CD4-positive, alpha-beta T cell treated with Interleukin-4 for 4 hours (primary cell): ENCODE measurements at places on chromosomes 6 and 20.
A peak's percentile ranks its signal among the peaks of the same experiment; 100 is the strongest.

GRCh38 chr20:36818861-36819260 lies 45.3 kb upstream of the DSN1 start:
- no peak for DNase-seq

DNA sequence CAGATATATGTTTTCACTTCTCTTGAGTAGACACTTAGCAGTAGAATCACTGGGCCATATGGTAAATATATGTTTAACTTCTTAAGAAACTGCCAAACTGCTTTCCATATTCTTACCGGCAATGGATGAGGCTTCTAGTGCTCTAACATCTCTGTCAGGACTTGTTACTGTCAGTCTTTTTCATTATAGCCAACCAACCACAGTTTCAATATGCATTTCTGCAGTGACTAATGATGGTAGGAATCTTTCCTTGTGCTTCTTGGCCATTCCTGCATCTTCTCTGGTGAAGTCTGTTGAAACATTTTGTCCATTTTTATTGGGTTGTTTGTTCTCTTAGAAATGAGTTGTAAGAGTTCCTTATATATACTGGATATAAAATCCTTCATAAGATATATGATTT lies 66.0 kb upstream of the SYNDIG1 start:
- DNase-seq, result no peak

DNA sequence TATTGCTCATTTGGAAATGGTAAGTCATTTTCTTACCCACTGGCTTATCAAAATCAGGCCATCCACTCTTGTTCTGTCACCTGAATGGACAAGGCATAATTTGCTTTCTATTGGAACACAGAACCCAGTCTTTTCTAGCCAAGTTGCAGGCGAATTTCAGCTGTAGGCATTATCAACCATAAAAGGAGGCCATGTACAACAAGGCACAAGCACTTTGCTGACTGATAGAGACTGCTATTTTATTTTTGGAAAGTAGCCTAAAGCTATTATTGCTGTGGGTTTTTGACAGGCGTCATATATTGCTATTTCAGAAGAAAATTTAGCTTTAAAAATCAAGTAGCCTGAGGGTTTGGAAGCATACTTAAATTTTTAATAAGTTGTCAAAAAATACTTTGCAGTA lies 344.2 kb downstream of the HDGFL1 start:
- no peak for DNase-seq

GRCh38 chr6:41732591-41733359 lies 2.6 kb downstream of the TFEB start:
- peak; percentile 82 for DNase-seq

DNA sequence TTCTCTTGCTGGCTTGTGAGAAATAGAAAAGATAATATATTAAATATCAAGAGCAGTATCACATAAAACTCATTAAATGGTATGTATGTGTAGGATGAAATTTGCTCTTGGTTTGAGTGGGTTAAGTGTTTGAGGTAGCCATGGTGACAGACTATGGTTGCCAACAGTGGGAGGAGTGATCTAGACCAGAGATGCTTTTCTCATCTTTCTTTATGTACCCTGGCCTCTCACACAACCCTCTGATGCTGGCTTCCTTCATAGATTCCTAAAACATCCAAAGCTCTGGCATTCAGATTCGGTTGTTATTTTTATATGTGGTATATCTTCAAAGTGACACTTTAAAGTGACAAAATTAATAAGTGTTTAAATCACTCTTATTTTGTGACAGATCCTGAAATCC lies 9.0 kb upstream of the MLIP start:
- DNase-seq, result no peak

DNA sequence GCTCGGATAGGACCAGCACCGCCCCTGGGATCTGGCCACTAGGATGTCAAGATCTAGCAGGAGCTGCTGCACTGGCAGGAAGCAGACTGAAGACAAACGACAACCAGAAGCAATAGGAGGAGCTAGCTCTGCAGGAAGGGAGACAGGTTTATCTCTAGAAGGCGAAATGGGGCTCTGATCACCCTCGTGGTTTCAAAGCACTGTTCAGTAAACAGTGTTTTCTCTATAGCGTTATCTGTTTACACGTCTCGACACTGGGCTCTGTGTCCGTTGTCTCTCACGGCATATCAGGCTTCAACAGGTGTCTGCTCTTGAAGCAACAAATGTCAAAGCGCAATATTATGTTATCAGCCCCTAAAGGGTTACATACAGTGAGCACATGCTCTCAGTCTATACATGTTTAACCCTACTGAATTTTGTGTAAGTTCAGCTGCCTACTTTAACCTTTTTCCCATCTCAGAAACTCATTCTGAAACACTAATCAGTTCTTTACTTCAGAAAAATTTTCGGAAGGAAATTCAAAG lies 23.8 kb downstream of the TMEM14B start:
- DNase-seq, result no peak

GRCh38 chr6:45916692-45917091 lies 99.0 kb downstream of the CLIC5 start:
- DNase-seq, result no peak

GRCh38 chr20:33697129-33697528 lies 10.9 kb upstream of the E2F1 start:
- no peak for DNase-seq

DNA sequence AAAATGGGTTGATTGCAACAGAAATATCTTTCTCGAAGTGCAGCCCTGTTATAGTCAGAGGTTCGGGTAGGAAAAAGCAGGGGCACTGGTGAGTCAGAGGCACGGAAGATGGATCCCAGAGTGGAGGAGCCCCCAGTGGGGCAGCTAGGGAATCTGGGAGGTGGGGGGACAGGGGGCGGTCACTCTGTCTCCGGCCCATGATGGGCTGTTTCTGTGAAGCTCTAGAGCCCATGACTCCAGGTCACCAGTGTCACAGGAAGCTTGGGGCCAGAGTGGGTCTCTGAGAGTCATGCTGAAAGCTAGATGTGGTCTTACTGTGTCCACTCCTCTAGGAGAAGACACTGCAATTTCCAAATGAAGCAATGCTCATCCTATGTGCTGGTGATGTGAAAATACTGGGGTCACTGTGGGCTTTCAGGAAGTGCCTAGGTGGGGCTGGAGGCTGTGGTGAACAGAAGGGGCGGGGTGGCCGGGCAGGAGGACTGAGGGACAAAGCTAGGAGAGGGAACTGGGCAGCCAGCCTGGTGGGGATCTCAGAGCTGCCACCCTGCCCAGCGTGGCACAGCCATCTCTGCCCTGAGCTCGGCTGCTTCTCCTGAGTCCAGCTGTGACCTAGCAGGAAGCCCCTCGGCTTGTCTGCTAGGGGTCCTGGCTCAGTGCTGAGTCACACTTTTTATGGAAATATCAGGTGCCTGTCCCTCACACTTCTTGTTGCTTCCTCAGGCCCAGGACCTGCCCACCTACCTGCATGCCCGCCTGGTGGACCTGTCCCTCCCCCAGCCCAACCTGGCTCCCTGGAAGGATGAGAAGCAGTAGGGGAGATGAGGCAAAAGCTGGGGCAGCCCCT lies 54.2 kb downstream of the IRF4 start:
- DNase-seq, result no peak
